ENCODE measurements at places on chromosomes 1 and 21.

DNA sequence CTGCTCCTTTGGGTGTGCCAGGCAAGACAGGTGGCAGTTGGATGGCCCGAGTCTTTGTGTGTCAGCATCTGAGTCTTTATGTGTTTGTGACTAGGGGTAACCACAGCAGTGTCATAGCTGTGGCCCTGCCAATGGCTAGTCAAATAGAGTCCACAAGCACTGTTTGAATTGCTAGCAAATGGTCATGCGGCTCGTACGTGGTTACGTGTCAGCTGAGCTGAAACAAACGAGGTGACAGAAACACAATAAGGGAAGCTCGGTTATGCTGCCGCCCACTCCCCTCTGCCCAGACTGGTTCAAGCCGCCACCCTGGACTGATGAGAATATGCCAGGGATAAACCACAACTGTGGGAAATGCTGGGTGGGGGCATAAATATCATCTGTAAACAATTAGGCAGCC lies 174.3 kb upstream of the LMO4 start:
- peaks cover 6% of the 10 kb centered on the region for H3K4me1 ChIP-seq
- H3K36me3 ChIP-seq: no peaks in the 10 kb centered on the region
- DNase-seq: no peak
- H3K27ac ChIP-seq: no peak overlapping the region
- H3K27me3 ChIP-seq: no peaks in the 10 kb centered on the region

GRCh38 chr1:209561532-209561931 lies 22.0 kb upstream of the CAMK1G start:
- no peak overlapping the region for H3K4me3 ChIP-seq
- no peaks in the 10 kb centered on the region for H3K36me3 ChIP-seq
- no peak overlapping the region for H3K27ac ChIP-seq

GRCh38 chr1:76989976-76990375 lies 122.7 kb downstream of the ST6GALNAC5 start:
- H3K4me1 ChIP-seq: no peaks in the 10 kb centered on the region
- no peaks in the 10 kb centered on the region for H3K27me3 ChIP-seq

- H3K27me3 ChIP-seq: no peaks in the 10 kb centered on the region
- no peaks in the 10 kb centered on the region for H3K36me3 ChIP-seq
- H3K4me1 ChIP-seq: no peaks in the 10 kb centered on the region
- no peak for DNase-seq
- no peak overlapping the region for H3K27ac ChIP-seq
These were observed 104.2 kb upstream of the GADD45A start for GRCh38 chr1:67580691-67581403.

DNA sequence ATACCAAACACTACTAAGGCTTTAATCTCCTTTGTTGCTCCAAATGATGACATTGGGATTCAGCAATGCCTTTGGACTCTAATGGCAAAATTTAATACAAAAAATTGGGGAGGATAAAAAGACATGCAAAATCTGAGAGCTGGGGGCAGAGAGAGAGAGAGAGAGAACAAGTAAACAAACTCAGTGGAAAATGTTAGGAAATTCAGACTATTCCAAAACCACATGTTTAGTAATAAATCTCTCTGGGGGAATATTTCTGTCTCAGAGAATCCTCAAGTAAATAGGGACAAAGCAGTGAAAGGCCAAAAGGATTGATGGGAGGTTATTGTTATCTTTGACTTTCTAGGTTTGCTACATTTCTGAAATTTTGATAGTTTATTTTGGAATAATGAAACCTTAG lies 65.7 kb downstream of the PLA2G4A start:
- H3K4me1 ChIP-seq: no peaks in the 10 kb centered on the region
- H3K36me3 ChIP-seq: no peaks in the 10 kb centered on the region
- DNase-seq: no peak
- H3K27me3 ChIP-seq: no peaks in the 10 kb centered on the region
- H3K27ac ChIP-seq: no peak overlapping the region

All from thyroid gland (tissue), 4 donors.